ENCODE measurements at places on chromosomes 1 and 21. TPM values are rescaled to one million over a fixed set of nuclear protein-coding genes. Genes with fewer than 3 reads are reported as not detected.

- DNase-seq = no peak
Observed at GRCh38 chr21:45409466-45410150, 4.6 kb downstream of the COL18A1 start.

- no peak for DNase-seq
Observed at GRCh38 chr1:199087144-199087543, 448.3 kb downstream of the PTPRC start.

DNA sequence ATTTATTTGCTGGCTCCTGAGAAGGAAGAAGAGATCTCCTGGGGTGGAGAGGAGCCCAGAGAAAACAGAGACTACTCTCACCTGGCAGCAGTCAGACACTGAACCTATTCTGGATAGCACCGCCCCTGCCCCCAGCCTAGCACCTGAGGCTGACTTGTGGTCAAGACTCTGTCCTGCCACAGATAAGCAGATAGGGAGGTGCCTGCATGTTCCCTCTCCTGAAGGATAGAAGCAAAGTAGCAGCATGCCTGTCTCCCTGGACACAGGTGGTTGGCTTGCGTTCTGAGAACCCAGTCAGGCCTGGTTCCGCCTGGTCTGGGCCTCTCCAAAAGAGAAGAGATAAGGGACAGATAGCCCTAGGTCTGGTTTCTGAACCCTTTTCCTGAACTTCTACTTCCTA, 1.3 kb upstream of the EFNA3 start:
- no peak for DNase-seq

- DNase-seq = peak; percentile 64
Observed at GRCh38 chr1:1157914-1158710, 15.6 kb upstream of the TTLL10 start.

Gene MCL1
- total RNA-seq = 256 TPM

Gene DIO1
- total RNA-seq = not detected

Gene KISS1
- total RNA-seq = not detected

DNA sequence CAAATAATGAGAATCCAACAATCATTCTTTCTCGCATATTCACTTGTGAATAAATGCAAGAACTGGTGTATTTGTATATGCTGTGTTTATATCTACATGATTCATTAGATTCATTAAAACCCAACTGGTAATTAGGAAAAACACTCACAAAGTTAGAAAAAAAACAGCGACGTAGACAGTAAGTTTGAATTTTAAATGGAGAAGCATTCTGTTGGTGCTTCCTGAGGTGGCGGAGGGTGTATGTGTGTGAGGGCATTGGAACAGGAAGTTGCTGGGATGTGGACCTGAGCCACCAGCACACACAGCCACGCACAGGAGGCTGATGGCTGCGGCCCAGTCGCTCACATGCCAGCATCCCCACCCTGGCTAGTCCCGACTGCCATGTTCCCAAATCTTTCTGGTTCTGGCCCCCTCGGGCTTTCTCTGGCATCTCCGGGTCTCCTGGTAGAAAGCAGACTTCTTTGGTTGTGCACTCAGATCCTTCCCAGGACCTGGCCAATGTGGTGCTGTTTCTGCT, 121.6 kb upstream of the IRF2BP2 start:
- DNase-seq = no peak
